ENCODE measurements at places on chromosomes 7 and 10. TPM values are rescaled to one million over a fixed set of nuclear protein-coding genes. Genes with fewer than 3 reads are reported as not detected.

GRCh38 chr7:40231796-40232195, 97.0 kb downstream of the SUGCT start:
- H3K4me3 ChIP-seq: no peak overlapping the region
- no peaks in the 10 kb centered on the region for H3K27me3 ChIP-seq
- peaks cover 10% of the 10 kb centered on the region for H3K4me1 ChIP-seq

- H3K27ac ChIP-seq: no peak overlapping the region
- no peaks in the 10 kb centered on the region for H3K27me3 ChIP-seq
- no peaks in the 10 kb centered on the region for H3K36me3 ChIP-seq
- H3K4me3 ChIP-seq: no peak overlapping the region
Measured at GRCh38 chr7:116576350-116577319, 51.8 kb downstream of the CAV1 start.

Gene MLLT10
- total RNA-seq: 52.7 TPM

Gene TMEM229A
- 0.27 TPM for total RNA-seq

DNA sequence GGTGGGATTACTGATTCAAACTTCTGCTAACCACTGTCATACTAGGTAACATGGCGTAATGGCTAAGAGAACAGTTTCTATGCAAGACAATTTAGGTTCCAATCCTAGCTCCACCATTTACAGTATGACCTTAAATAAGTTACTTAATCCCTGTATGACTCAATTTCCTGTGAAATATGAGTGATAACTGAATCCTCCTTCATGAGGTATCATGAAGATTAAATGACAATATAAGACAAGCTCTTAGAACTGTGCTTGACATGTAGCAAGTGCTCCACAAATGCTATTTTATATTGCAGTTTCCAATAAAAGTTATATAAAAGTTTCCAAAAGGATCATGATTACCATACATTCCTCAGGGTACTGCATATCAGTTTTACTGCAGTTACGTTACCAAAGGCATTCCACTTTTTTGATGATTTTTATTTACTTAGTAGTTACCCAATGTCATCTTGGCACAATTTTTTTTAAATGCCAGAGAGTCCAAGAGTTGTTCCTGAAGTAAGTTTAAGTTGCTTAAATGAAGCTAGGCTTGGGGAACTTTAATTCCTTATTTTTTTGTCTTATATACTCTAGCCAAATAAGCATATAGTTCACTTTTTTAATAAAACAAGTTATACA, 7.1 kb downstream of the DOCK4 start:
- H3K36me3 ChIP-seq: no peaks in the 10 kb centered on the region
- H3K4me1 ChIP-seq: peaks cover 34% of the 10 kb centered on the region
- H3K27me3 ChIP-seq: no peaks in the 10 kb centered on the region
- H3K27ac ChIP-seq: no peak overlapping the region
- DNase-seq: no peak

- H3K4me3 ChIP-seq: no peak overlapping the region
- H3K36me3 ChIP-seq: no peaks in the 10 kb centered on the region
- H3K27ac ChIP-seq: no peak overlapping the region
- no peaks in the 10 kb centered on the region for H3K27me3 ChIP-seq
- peak; percentile 12 for DNase-seq
Measured at GRCh38 chr7:68529221-68529620, 1069.1 kb upstream of the AUTS2 start.

Gene CALHM1
- 0.30 TPM for total RNA-seq

Gene WIPF3
- total RNA-seq: 10.5 TPM

Gene TMEM270
- not detected for total RNA-seq

Gene NCOA4
- 64.7 TPM for total RNA-seq

Gene ENTPD1
- 2.3 TPM for total RNA-seq

Gene DNAJC1
- 13.2 TPM for total RNA-seq

- 0 out of 2 replicates have a peak, but pooled peaks cover 5% of the 10 kb centered on the region for H3K4me1 ChIP-seq
- H3K36me3 ChIP-seq: no peaks in the 10 kb centered on the region
- H3K27ac ChIP-seq: no peak overlapping the region
Measured at GRCh38 chr7:68963552-68963951, 634.7 kb upstream of the AUTS2 start.

DNA sequence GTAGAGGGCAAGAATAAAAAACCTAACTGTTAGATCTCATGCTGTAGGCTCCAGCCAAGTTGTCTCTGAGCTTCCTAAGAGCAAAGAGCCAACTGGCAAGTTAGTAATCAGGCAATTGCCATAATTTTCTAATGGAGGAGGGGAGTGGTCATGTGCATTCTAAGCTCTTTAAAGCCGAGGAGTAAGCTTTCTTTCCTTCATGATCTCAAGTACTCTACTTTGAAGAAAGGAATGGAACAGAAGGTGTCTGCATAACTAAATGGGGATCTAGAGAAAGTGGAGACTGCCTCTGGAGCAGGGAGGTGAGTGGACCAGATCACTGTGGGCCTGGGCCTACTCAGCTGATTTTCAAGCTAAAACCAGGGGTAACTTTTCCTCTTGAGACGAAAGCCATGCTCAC, 37.7 kb upstream of the TOMM7 start:
- no peak for DNase-seq
- peak overlapping the region; percentile 85 for H3K27ac ChIP-seq
- H3K4me1 ChIP-seq: peaks cover 57% of the 10 kb centered on the region

Gene GNGT1
- 0.63 TPM for total RNA-seq
